Activated CD8-positive, alpha-beta memory T cell treated with anti-CD3 and anti-CD28 coated beads for 4 hours (primary cell): ENCODE measurements at places on chromosomes 3 and 15.

- DNase-seq: no peak
These were observed 42.9 kb downstream of the FNDC3B start for GRCh38 chr3:172082269-172082668.

DNA sequence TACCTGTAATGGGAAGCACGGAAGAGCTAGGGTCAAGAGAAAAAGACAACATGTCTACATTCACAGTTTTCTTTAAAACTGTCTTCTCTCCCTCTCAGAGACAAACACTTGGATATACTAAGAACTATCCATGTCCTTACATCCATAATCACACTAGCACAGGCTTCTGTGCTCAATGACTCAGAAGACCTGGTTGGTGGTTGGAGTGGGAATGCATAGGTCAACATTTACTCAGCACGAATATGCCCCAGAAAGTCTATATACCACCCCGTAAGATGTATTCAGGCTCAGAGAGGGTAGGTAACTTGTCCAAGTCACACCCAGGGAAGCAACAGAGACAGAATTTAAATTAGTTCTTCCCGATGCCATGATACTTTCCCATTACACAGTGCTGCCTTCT lies 891.1 kb downstream of the TUSC7 start:
- no peak for DNase-seq

DNA sequence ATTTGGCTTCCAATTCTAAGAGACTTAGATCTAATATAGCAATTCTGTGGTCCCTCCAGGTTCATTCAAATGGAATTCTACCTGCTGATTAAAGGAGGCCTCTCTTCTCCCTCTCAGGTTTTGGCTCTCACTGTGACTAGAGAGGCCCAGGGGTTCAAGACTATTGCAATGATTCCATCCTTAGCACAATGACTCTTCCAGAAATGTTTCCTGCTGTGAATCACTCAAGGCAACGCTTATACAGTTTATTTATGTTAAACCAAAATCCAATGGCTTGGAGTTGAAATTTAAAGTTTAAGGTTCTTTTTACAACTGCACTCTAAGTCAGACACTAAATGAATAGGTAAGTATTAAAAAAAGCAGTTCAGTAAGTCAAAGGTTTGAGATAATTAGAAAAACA lies 39.9 kb downstream of the IFT57 start:
- no peak for DNase-seq

DNA sequence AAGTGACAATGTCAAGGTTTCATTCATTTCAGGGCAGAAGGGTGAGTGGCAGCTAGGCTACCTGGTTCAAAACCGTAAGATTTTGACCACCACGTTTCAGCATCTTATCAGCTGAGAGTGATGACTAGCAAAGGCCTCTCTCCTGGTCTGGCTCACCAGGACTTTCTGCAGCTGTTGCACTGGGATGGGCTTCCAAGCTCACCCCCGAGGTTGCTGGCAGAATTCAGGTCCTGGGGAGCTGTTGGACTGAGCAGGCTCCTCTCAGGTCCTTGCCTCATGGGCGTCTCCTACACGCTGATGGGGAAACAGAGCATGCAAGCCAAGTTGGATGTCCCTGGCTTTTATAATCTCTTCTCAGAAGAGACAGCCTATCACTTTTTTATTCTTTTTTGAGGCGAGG lies 88.8 kb upstream of the RNU6-1 start:
- no peak for DNase-seq

GRCh38 chr3:191005790-191006189 lies 143.3 kb upstream of the GMNC start:
- no peak for DNase-seq

GRCh38 chr15:78982736-78983135 lies 37.9 kb upstream of the CTSH start:
- no peak for DNase-seq

DNA sequence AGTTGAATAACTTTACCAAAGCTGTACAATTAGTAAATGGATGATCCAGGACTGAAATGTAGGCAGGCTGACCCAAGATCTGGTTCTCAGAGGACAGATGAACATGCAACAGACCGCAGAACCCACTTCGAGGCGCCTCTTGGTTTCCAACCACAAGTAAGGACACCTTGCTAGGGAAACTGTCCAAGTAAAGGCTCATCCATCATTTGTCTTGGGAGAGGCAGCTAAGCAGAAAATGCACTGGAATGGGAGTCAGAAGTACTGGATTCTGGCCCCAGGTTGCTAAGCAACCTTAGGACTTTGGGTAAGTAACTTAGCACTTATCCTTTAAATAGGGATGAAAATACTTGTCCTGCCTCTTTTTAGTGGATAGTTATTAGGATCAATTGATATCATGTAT lies 366.3 kb upstream of the LRRC3B start:
- DNase-seq: no peak

- DNase-seq: no peak
These were observed 51.2 kb downstream of the KCNAB1 start for GRCh38 chr3:156171281-156172267.

DNA sequence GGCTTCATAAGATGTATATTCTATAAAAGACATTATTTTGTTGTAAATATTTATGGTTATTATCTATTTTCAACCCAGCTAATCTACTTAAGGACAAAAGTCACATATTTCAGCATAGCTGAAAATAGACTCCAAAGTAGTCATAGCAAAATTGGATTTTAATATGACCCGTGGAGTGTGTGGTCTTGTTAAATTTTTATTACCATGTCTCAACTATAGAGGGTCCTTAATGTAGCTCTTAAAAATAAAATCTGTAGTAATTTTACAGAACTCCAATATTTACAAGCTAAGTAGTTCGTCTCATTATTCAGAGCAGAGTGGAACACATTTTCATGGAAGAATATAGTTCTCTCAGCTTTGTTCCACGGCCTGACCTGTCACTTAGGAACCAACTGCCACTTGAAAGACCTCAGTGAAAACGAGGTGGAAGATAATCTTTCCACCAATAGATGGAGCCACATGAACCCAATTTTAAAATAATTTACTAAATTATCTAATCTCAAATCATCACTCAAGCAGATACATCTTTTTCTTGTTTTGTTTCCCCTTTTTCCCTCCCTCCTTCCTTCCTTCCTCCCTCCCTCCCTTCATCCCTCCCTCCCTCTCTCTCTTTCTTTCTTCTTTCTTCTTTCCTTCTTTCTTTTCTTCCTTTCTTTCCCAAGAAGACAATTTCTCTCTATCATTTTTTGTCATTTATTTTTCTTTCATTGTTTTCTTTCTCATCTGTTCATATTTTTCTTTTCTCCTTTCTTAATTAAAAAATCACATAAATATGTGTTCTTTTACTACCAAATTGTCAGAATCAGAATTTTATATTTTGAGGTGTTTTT lies 97.2 kb downstream of the CLDN1 start:
- no peak for DNase-seq

- no peak for DNase-seq
These were observed 16.0 kb downstream of the CCNB2 start for GRCh38 chr15:59120937-59121336.

DNA sequence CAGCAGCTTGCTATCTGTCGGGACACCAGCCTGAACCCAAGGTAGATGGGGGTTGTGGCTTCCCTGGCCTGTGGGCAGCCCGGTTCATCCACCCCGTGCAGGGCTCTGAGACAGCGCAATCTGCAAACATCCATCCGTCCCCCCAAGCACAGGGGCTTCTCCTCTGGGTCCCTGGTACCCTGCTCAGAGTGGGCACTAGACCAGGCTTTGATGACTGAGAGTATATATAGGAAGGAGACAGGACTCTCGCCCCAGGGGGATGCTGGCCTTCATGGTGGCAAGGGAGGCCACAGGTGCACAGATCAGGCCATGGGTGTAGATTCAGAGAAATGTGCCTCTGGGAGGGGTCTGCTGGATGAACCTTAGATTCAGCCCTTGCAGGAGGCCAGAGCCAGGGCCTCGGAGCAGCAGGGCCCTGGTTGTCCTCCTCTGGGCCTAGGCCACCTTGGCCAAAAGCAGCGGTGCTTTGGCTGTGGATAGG lies 40.3 kb downstream of the CFAP100 start:
- DNase-seq: no peak

GRCh38 chr15:55422089-55422488 lies 13.8 kb downstream of the PIERCE2 start:
- no peak for DNase-seq

- no peak for DNase-seq
These were observed 90.8 kb downstream of the MCTP2 start for GRCh38 chr15:94322141-94322540.

- no peak for DNase-seq
These were observed 154.5 kb downstream of the TMCO5A start for GRCh38 chr15:38088971-38089370.

- DNase-seq: no peak
These were observed 2.5 kb downstream of the RORA start for GRCh38 chr15:61226361-61227256.

- no peak for DNase-seq
These were observed 116.1 kb downstream of the RAB11A start for GRCh38 chr15:65985387-65985786.
